Ureter (tissue), 1 donor: ENCODE measurements at places on chromosomes 4 and X. TPM values are rescaled to one million over a fixed set of nuclear protein-coding genes. Genes with fewer than 3 reads are reported as not detected.

GRCh38 chr4:150598909-150599308 lies 17.0 kb downstream of the MAB21L2 start:
- no peak for DNase-seq

- DNase-seq: no peak
Measured at GRCh38 chrX:7432901-7433300, 284.9 kb upstream of the PUDP start.

Gene PAK3
- total RNA-seq: 7.6 TPM

DNA sequence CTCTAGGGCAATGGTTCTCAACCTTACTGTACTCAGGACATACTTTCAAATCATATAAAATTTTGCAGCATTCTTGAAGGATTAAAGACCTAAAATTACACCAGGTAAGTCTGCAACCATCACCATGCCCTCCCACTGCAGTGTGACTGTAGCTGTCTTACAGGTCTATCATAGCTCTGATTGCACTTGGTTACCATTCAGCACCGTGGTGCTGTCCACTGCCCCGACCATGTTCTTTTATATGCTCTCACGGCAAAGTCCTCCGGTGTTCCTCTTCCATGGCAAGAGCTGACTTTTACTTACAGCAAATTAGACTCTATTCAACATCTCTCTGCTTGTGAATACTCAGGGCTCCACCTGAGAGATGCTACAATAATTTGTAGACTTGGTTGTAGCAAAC lies 11.5 kb downstream of the CRMP1 start:
- DNase-seq: no peak

DNA sequence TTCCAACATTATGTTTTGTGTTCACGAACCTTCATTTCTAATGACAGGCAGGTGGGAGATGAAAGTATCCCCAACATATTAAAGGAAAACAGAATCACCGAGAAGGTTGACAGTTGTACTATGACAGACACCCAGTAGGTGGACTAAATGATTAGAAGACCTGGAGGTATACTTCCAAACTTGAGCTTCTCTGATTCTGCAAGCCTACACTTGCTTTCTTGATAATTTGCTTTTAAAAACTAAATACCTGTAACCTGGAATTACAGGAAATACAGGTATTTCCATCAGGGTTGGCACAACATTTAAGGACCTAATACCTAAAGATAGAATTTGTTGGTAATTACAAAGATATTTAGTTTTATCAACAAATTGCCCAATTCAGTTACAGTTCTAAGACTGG lies 43.4 kb downstream of the C4orf51 start:
- no peak for DNase-seq

Gene PITX2
- not detected for total RNA-seq

Gene PABPC1L2B
- total RNA-seq: not detected
